HT-29 (cell line): ENCODE measurements at places on chromosomes 5 and 9. TPM values are rescaled to one million over a fixed set of nuclear protein-coding genes. Genes with fewer than 3 reads are reported as not detected.

Gene SCGB3A1
- total RNA-seq, result not detected in 2 replicates

Gene SLC34A1
- not detected in 2 replicates for total RNA-seq

Gene SPINK13
- not detected in 2 replicates for total RNA-seq

Gene BTNL3
- not detected in 2 replicates for total RNA-seq

DNA sequence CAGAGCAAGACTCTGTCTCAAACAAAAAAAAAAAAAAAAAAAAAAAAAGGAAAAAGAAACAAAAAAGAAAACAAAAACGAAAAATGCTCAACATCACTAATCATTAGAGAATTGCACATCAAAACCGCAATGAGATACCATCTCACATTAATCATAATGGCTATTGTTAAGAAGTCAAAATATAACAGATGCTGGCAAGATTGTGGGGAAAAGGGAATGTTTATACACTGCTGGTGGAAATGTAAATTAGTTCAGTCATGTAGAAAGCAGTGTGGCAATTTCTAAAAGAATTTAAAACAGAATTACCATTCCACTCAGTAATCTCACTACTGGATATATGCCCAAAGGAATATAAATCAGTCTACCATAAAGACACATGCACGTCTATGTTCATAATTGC, 50.4 kb upstream of the PRR16 start:
- no peak for DNase-seq

DNA sequence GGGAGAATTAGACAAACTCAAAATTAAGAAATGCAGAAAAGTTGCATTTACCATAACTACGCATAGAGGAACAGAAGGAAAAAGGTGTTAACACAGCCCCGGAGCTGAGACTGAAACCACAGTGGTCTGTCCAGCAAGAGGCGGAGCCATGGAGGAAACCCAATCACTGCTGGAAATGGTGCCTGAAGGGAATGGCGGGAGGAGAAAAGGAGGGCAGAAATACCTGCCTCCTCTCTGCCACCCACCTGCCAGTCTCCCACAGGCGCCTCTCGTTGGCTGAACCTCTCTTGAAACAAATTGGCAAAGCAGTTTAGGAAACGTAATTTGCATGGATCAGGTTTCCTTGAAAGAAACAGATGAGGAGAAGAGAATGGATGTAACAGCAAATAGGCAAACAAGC, 9.7 kb upstream of the PRKACG start:
- DNase-seq, result no peak

- no peak for DNase-seq
These were observed 8.5 kb downstream of the GRHPR start for GRCh38 chr9:37430841-37431597.

DNA sequence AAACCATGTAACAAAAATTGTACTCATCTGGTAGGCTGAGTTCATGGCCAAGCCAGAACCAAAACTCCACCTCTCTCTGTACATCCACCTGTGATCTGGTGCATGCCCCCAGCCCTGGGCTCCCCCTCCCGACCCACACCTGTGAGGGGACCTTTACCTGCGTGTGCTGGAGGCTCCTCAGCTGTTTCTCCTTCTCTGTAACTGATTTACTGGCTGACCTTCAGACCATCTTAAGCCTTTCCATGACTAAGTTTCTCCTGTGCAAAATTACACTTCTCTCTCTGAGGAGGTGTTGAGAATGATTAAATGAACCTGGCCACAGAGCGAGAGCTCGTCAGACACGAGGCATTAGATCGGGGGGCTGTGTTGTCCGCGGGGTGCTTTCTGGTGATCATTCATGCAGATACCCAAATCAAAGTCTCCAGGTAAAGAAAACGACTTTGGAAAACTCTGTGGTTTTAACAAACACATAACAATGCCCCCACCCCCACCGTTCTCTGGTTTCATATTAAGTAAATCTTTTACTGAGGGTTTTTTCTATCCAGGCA, 136.4 kb downstream of the SEMA5A start:
- no peak for DNase-seq

DNA sequence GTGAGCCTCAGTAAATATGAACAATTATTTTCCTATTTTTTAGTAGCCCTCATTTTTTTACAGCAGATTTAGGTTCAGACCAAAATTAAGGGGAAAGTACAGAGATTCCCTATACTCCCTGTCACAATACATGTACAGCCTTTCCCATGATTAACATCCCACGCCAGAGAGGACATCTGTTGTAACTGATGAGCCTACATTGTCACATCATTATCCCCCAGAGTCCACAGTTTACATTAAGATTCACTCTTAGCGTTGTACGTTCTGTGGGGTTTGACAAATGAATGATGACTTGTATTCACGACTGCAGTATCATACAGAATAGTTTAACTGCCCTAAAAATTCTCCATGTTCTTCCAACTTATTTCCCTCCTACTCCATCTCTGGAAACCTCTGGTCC, 262.3 kb upstream of the MSX2 start:
- DNase-seq, result no peak

DNA sequence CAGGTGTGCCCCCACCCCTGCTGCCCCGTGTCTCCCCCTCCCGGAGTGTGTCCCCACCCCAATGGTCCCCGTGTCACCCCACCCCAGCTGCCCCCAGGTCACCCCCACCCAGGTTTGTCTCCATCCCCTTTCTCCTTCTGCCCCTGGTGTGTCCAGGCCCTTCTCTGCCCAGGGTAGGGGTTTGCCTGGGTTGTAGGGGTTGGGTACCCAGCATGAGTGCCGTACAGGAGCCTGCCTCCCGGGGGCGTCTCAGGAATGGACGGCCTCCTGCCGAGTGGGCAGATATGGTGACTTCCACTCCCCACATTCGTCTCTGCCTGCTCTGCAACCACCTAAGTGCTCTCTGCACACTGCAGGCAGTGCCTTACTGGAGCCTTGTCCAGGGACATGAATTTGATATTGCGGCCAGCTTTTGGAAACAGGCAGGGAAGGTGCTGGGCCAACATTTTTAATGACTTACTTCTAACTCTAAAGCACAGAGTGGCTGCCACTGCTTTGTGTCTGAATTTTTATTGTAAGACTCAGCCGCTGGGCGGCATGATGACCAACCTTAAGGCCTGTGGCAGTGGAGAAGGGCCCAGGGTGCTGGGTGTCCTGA, 6.7 kb downstream of the LRRC14B start:
- no peak for DNase-seq

GRCh38 chr5:135162661-135163265, 128.7 kb upstream of the PITX1 start:
- no peak for DNase-seq

DNA sequence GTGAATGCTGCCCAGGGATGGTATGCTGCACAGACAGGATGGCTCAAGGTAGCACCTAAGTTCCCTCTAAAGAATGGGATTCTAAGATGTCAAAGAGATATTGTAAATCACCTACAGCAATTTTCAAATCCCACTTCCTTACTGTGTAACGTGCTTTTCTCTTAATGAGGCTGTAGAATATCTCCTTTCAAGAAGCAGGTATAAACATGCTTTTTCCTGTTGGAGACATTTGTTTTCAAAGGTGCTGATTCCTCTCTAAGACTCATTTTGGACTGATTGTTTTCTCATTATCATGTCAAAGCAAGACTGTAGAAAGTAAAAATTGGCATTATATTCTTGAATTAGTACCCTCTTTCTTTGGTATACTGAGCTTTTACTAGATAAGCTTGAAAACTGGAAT, 412.6 kb upstream of the PAPPA start:
- no peak for DNase-seq

GRCh38 chr5:151620461-151620840, 29.3 kb upstream of the FAT2 start:
- no peak for DNase-seq
